ENCODE measurements at places on chromosomes 7 and 10.

DNA sequence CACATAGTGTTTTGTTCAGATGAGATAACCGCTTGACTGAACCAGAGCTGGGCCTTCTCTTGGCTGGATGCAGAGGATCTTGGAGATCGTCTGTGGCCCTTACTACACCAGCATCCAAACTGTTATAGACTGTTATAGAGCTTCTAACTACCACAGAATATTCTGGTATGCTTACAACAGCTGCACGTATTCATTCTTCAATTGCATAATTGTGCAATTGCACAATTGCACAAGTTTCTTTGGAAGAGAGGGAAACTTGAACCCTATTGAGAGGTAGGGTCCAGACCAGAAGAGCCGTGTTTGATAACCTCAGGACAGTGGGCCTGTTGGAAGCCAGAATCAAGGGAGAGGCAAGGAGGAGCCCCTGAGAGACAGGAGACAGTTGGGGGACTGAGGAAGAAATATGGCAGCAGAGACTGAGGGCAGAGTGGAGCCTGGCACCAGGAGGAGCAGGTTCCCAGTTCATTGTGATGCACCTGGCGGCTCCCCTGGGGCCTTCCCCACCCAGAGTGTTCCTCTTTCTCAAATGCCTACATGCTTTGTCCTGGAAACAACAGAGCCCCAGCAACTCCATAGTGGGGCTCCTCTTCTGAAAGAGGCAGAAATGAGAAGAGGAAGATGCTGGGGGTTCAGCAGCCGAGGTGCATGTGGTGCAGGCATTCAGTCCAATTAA lies 64.1 kb downstream of the PTPRZ1 start:
- no peak for DNase-seq

DNA sequence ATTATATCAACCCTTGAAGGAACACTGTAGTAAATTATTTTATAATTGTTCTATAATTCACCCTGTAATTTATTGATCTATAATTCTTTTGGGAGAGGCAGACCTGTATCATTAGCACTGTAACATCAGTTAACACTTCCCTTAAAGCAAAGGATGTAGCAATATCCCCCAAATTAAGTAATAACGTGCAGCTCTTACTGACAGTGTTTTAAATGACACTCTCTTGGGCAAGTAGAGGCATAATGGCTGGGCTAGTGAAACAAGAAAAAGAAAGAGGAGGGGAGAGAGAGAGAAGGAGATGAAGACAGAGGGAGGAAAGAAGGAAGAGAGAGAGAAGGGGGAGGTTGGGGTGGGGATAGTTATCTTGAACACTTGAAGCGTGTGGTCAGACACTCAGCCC lies 161.0 kb upstream of the RNF32 start:
- DNase-seq, result no peak

GRCh38 chr10:128633864-128634540 lies 507.8 kb upstream of the MKI67 start:
- no peak for DNase-seq

DNA sequence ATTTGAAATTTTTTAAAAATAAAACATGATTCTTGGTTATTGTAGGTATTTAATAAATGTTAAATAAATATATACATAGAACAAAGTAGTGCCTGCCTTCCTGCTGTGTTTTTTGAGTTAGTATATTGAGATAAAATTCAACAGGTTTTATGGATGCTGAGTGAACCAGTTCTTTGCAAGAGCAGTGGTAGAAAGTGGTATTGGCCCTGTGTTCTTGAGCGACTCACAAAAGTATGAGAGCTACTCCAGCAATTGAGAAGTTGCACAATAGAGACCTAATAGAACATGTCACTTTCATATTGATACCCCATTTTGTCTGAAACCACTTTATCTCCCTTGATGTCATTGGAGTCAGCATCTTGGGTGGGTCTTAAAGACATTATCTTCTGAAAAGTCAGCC lies 32.6 kb upstream of the GJD4 start:
- DNase-seq, result no peak

DNA sequence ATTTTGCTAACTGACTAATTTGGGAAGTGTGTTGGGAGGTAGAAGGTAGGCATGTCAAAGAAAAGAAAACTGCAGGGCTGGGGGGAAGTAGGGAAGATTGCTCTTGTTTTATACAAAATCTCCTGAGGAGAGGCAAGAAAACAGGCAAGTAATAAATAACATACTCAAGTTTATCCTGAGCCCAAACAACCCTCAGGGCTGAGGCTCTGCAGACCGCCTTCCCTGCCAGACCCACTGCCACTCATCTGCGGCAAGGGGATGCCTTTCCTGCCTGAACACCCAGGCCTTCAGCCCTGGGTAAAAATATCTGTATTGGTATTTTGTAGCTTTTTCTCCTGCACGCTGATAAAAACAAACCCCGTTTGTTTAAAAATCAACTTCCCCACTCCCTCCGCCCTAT lies 399.8 kb upstream of the NFE2L3 start:
- no peak for DNase-seq

DNA sequence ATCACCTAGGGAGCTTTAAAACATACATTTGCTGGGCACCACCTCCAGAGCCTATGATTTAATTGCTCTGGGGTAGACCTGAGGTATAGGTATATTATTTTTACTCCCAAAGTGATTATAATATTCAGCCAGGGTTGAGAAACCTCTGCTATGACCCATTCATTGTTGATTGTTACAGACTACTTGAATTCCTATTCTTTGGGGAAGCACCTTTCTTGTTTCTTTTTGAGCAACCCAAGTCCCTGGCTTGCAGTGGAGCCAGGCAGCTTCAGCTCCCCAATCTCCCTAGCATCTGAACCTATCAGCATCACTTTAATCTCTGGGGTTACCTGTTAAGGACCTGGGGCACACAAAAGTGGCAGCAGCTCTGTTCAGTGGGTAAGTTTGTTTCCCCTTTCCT lies 8.6 kb downstream of the PRKG1 start:
- no peak for DNase-seq

DNA sequence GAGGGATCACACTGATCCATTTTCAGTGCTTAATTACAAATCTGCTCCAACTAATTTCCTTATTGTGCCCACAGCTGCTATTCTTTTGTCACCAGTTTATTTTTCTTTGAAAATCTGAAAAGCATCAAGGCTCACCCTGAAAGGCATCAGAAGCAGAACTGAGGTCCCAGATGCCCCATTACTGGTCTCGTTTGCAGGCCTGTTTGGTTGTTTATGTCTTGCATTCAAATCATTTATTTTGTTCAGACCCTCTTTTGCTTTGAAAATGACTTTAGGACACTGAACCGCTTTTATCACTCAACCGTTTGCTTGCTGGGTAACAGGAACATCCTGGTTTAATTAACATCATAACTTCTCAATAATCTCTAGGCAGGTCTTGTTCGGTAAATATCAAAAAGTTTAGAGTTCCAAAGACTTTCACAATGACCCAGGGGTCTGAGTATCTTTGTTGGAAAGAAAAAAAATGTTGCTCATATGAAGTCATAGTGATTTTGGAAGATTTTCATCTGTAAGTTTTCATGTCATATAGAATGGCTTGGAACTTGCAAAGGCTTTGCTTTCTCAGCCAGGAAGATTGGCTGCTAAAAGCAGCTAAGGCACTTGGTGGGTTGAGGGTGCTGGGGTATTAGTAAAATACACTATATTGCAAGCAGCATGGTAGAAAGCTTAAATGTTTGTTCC lies 398.3 kb upstream of the NPVF start:
- no peak for DNase-seq

GRCh38 chr10:61941202-61941681 lies 39.7 kb downstream of the ARID5B start:
- no peak for DNase-seq

GRCh38 chr7:4140933-4141332 lies 541.2 kb upstream of the FOXK1 start:
- DNase-seq, result no peak

GRCh38 chr10:12633776-12634620 lies 284.7 kb downstream of the CAMK1D start:
- no peak for DNase-seq

DNA sequence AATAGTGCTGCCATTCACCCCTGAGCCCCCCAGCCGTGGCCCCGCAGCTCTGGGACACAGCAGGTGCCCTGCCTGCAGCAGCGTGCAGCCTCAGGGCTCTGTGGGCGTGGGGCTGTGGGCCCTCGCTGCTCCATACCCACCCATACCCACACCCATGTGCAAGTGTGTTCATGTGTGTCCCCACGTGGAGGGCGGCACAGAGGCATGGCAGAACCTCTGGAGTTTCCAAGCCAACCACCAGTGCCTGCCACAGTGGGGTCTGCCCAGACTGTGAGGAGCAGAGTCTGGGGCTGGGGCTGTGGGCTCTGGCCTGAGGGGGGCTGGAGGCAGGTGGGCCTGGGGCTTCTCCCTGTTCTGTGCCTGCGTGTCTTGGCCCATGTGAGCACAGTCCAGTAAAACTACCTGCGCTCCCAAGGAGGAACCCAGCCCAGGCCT lies 2.4 kb downstream of the PRAP1 start:
- no peak for DNase-seq

DNA sequence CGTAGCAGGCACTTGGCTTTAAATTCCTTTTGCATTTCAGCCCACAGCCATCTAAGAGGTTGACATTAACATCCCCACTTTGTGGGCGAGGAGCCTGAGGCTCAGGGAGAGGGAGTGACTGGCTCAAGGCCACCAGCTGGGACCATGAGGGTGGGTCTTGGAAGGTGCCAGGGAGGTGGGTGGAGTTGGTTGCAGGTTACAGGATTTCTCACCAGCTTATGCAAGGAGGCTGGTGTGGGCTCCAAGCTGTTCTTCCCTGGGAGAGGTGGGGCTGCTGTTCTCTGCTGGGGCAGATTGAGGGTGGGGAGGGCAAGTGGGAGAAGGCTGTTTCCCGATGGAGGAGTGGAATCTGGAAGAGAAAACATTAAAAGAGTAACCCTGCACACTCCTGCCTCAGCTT lies 14.1 kb upstream of the C10orf95 start:
- no peak for DNase-seq

DNA sequence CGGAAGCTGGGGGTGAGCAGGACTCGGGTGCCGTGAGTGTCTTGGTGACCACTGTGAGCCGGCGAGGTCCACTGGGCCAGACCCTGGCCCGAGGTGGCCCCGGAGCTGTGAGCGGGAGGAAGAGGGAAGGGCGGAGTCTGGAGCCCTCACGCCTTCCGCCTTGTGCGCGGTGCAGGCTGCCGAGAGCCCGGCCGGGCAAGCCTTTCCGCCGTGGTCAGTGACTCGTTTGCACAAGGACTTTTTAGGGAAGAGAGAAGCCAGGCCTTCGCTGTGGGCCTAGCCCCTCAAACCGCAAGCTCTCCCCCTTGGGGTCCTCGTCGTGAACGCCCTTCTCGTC lies 40.9 kb upstream of the ZNF32 start:
- DNase-seq, result peak; percentile 2

- DNase-seq, result no peak
Observed at GRCh38 chr7:37283716-37284115, 164.9 kb downstream of the ELMO1 start.

DNA sequence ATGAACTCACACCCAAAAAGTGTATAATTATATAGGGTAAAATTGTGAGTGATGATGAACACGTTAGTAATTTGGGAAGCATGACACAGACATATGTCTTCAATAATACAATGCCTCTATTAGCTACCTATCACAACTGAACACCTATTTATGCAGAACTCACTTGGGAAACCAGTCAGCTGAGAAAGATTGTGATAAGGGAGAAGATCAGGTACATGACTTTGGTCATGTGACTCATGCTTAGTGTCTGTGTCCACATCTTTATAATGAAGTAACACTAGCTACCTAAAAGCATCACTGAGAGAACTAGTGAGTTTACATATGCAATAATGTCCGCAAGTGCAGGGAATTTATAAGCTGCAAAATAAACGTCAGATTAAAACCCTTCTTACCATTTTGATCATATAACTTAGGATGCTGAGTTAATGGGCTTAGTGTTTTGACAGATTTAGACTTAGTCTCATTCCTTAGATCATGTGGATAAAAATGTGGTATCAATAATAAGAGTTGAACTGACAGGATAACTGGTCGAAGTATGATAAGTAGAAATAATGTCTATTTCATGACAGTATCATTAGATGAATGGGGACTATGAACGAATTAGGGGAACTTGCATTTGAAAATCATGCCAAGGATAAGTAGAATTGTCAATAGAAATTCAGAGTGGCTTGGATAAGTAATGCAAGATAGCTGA lies 11.6 kb downstream of the VWDE start:
- no peak for DNase-seq

- no peak for DNase-seq
Observed at GRCh38 chr7:128921866-128922440, 11.4 kb upstream of the KCP start.

DNA sequence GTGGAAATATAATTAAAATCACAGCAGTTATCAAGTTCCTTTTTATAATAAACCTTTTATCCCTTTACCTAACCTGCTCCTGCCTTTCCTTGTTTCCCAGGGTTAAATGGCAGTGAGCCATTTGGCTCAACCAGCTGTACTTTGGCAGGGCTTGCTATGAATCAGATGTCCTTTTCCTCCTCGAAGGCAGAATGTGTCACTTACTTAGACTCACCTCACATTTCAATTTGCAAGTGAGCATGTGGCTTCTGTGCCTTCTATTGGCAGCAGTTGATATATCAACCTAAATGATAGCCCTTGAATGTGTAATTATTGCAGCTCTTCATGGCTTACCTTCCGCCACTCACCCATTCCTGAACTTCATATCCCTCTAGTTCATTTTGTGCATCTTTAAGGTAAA lies 301.7 kb downstream of the CSTF2T start:
- DNase-seq, result no peak

- DNase-seq, result no peak
Observed at GRCh38 chr10:56063642-56064041, 297.4 kb downstream of the ZWINT start.

- DNase-seq, result no peak
Observed at GRCh38 chr7:121081327-121081936, 92.9 kb downstream of the CPED1 start.

GRCh38 chr10:100909501-100910263 lies 3.1 kb upstream of the SLF2 start:
- DNase-seq, result no peak

GRCh38 chr7:32586291-32587221 lies 91.3 kb downstream of the AVL9 start:
- DNase-seq, result no peak

- no peak for DNase-seq
Observed at GRCh38 chr10:54940418-54940817, 139.4 kb upstream of the PCDH15 start.

- DNase-seq, result no peak
Observed at GRCh38 chr10:126087796-126088505, 191.6 kb downstream of the FANK1 start.

- no peak for DNase-seq
Observed at GRCh38 chr10:18608596-18608995, 42.8 kb downstream of the NSUN6 start.

- DNase-seq, result no peak
Observed at GRCh38 chr7:30900053-30900452, 11.6 kb upstream of the AQP1 start.

- DNase-seq, result no peak
Observed at GRCh38 chr7:143202161-143202560, 18.9 kb downstream of the TAS2R39 start.

- no peak for DNase-seq
Observed at GRCh38 chr7:82413237-82413636, 30.3 kb downstream of the CACNA2D1 start.

DNA sequence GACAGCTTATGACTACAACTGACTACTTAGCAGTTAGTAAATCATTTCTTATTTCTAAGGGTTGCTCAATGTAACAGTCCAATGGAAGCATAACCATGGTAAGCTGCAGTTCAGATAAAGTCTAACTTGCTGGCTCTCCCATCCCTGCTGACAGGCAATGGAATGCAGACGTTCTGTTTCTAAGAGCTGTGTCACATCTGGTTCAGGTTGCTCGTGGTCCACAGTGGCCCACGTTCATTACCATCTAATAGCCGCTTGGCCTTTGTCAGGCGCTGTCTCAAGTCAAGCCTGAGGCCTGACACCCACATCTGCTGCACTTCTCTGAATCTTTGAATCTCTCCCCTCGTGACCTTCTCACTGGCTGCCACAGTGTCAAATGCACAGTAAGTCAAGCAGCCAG lies 240.8 kb downstream of the FGFR2 start:
- DNase-seq, result no peak

Data from stimulated activated CD8-positive, alpha-beta memory T cell treated with anti-CD3 and anti-CD28 coated beads, Interleukin-7, amount 100 ng/mL, for 1 hour (primary cell).